Endodermal cell (in vitro differentiated cells): ENCODE measurements at places on chromosomes 13 and 19. TPM values are rescaled to one million over a fixed set of nuclear protein-coding genes. Genes with fewer than 3 reads are reported as not detected.

C13orf46 gene
- total RNA-seq: 0.20 TPM in 2 replicates

ITGBL1 gene
- not detected in 2 replicates for total RNA-seq

KCTD4 gene
- total RNA-seq: not detected in 2 replicates

KCNC3 gene
- 10.7 to 11.9 TPM (median 10.7 TPM) in 3 replicates for total RNA-seq

THSD1 gene
- 0.14 to 0.73 TPM (median 0.44 TPM) in 3 replicates for total RNA-seq

KLK6 gene
- total RNA-seq: 0.40 to 0.93 TPM (median 0.65 TPM) in 3 replicates

DNA sequence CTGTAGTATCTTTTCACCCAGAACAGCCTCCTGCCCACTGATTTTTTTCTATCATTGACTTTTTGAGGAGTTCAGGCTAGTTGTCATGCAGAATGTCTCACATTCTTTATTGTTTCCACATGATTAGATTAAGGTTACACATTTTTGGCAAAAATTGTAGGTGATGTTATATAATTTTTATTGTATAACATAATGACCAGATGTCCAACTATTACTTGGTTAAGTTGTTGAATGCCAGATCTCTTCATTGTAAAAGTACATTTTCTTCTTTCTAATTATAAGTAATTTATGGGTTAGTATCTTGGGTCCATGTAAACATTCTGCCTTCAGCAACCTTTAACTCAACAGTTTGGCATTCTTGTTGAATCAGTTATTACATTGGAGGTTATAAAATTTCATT is 138.4 kb downstream of the POSTN start:
- no peaks in the 10 kb centered on the region for H3K36me3 ChIP-seq
- H3K27me3 ChIP-seq: no peaks in the 10 kb centered on the region
- DNase-seq: no peak
- H3K4me1 ChIP-seq: no peaks in the 10 kb centered on the region
- H3K27ac ChIP-seq: no peak overlapping the region
- no peak overlapping the region for H3K4me3 ChIP-seq

GRCh38 chr13:84867246-84867645 is 932.0 kb downstream of the SLITRK6 start:
- H3K27ac ChIP-seq: no peak overlapping the region
- no peaks in the 10 kb centered on the region for H3K27me3 ChIP-seq
- H3K4me1 ChIP-seq: no peaks in the 10 kb centered on the region

- peak; percentile 24 for DNase-seq
- no peak overlapping the region for H3K27ac ChIP-seq
- no peak overlapping the region for H3K4me3 ChIP-seq
- H3K27me3 ChIP-seq: no peaks in the 10 kb centered on the region
- no peaks in the 10 kb centered on the region for H3K36me3 ChIP-seq
- no peaks in the 10 kb centered on the region for H3K4me1 ChIP-seq
Observed at GRCh38 chr13:20377720-20378119, 145.6 kb upstream of the GJB6 start.

DNA sequence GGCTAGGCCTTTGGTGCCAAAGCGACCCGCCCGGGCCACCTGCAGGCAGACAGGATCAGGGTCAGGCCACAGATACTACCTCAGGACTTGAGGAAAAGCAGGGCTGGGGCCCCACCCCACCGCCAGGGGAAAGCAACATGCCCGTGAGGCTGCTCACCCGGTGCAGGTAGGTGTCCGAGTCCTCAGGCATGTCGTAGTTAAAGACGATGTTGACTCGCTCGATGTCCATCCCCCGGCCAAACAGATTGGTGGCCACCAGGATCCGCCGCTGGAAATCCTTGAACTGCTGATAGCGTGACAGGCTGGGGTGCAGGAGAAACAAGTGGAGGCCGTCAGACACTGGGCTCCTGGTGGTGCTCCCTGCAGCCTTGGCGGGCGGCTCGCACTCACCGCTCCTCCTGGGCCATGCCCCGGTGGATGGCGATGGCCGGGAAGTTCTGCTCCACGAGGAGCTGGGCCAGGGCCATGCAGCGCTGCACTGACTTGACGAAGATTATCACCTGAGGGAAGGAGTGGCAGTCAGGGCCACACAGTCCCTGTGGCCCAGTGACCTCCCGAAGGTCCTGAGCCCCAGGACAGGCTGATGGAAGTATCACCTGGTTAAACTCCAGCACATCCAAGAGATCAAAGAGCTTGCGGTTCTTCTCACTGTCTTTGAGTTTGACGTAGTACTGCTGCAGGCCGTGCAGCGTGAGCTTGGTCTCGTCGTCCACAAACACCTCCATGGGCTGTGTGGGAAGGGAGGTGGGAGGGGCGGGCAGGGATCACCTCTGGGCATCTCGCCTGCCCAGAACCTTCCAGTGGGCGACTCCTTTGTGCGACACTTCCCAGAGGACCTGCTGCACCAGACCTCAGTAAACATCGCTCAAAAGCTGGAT is 9.8 kb downstream of the DDX39A start:
- no peak overlapping the region for H3K27ac ChIP-seq
- H3K36me3 ChIP-seq: peaks cover 54% of the 10 kb centered on the region
- H3K4me3 ChIP-seq: no peak overlapping the region

- no peak overlapping the region for H3K4me3 ChIP-seq
- no peaks in the 10 kb centered on the region for H3K36me3 ChIP-seq
- H3K4me1 ChIP-seq: no peaks in the 10 kb centered on the region
- no peaks in the 10 kb centered on the region for H3K27me3 ChIP-seq
- DNase-seq: peak; percentile 43
Observed at GRCh38 chr13:87777387-87777786, 106.2 kb downstream of the SLITRK5 start.

- no peak for DNase-seq
- H3K27me3 ChIP-seq: peaks cover 99% of the 10 kb centered on the region
- H3K27ac ChIP-seq: no peak overlapping the region
Observed at GRCh38 chr13:112102243-112102642, 35.3 kb downstream of the SOX1 start.

DNA sequence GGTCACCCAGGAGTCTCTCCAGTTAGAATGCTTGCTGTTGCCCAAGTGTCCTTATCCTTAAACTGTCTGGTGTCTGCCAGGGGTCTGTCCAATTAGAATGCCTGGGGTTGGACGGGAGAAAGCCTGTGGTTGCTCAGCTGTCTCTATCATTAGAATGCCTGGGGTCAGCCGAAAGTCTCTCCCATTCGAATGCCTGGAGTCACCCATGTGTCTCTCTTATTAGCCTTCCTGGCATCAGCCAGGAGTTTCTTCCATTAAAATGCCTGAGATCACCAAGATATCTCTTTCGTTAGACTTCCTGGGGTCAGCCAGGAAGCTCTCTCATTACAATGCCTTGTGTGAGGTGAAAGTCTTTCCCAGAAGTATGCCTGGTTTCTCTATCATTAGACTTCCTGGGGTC is 1521.0 kb downstream of the UQCRFS1 start:
- no peaks in the 10 kb centered on the region for H3K36me3 ChIP-seq
- no peak overlapping the region for H3K27ac ChIP-seq
- H3K4me1 ChIP-seq: no peaks in the 10 kb centered on the region
- H3K27me3 ChIP-seq: no peaks in the 10 kb centered on the region
- no peak overlapping the region for H3K4me3 ChIP-seq
